ENCODE measurements at places on chromosomes 13 and 19.
A peak's percentile ranks its signal among the peaks of the same experiment; 100 is the strongest.

DNA sequence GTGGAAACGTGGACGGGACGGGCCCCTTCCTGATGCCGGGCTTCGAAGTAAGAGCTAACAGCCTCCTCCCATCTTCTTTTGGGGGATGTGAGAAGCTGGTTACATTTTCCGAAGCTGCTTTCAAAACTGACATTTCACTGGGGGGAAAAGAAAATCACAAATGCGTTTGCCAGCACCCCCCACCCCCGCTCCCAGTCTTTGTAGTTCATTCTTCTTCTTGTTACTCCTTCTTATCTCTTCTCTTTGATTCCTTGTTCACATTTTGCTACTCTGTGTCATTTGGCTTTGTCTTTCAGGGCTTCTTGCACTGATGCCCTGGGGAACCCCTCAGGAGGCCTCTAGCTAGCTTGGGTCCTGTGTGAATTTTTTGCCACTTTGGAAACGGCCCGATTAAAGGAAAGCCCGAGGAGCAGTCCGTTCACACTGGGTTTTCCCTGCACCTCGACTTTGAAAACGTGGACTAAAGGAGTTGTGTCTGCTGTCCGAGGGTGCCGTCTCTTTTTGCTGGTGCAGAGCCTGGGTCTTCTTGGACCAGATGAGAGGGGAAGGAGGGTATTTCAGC, 1.3 kb downstream of the CARM1 start:
- DNase-seq = peak; percentile 34

- DNase-seq = no peak
These were observed 45.4 kb downstream of the FAM124A start for GRCh38 chr13:51267622-51268021.

- no peak for DNase-seq
These were observed 3.6 kb downstream of the POU4F1 start for GRCh38 chr13:78599645-78600279.

- no peak for DNase-seq
These were observed 817.5 kb upstream of the SLC10A2 start for GRCh38 chr13:103883698-103884097.

DNA sequence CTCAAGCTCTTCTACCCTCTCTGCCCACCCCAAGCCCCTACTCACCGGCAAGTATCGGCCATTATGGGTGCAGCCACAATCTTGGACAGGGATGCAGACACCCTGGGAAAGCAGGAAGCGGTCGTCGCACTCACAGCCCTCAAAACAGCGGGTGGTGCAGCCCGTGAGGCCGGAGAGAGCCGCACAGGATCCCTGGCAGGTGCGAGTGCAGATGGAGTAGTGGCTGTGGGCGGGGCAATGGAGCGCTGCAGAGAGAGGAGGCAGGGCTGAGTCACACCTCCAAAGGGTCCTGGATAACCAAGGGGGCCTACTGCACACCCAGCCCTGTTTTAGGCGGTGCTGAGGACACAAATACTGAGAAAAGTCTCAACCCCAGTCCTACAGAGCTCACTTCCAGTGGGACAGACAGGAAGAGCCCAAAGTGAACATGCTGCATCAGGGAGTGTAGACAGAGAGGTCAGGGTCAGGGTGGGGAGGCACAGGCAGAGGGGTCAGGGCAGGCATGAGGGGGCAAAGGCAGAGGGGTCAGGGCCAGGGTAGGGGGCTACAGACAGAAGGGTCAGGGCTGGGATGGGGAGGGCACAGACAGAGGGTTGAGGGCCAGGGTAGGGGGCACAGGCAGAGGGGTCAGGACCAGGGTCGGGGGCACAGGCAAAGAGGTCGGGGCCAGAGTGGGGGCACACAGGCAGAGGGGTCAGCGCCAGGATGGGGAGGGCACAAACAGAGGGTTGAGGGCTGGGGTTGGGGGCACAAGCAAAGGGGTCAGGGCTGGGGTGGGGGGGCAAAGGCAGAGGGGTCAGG, 24.2 kb upstream of the FBL start:
- no peak for DNase-seq

GRCh38 chr13:68834375-68834774, 1273.3 kb upstream of the ATXN8OS start:
- no peak for DNase-seq

- DNase-seq = no peak
These were observed 4.4 kb upstream of the SBK3 start for GRCh38 chr19:55549500-55550320.

GRCh38 chr13:23608701-23609413, 38.6 kb downstream of the TNFRSF19 start:
- peak; percentile 51 for DNase-seq

DNA sequence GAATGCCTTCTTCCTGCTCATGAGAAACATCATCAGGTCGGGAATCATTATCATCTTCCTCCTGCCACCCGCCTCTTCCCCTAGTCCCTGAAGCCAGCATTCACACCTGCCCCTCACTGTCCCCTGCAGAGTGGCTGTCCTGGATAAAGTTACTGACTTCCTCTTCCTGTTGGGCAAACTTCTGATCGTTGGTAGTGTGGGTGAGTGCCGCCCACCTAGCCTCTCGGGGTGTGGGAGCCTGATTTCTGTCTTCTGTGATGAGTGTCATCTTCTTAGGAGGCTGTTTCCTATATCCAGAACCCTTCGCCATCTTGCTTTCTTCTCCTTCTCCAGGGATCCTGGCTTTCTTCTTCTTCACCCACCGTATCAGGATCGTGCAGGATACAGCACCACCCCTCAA, 12.5 kb downstream of the SLC44A2 start:
- DNase-seq = no peak

- DNase-seq = no peak
These were observed 1011.6 kb downstream of the PCDH9 start for GRCh38 chr13:66218583-66218982.

- no peak for DNase-seq
These were observed 164.6 kb downstream of the TNFSF13B start for GRCh38 chr13:108433976-108434755.

GRCh38 chr13:77832339-77833100, 86.1 kb downstream of the EDNRB start:
- peak; percentile 60 for DNase-seq

All from hematopoietic multipotent progenitor cell treated with erythropoietin and hydrocortisone succinate and interleukin-3 and kit ligand, for 6 days (in vitro differentiated cells).